Activated CD4-positive, alpha-beta T cell treated with anti-CD3 and anti-CD28 coated beads for 36 hours (primary cell): ENCODE measurements at places on chromosomes 16 and 17. TPM values are rescaled to one million over a fixed set of nuclear protein-coding genes. Genes with fewer than 3 reads are reported as not detected.

Gene ZNF688
- total RNA-seq = 7.1 TPM

Gene CES1
- not detected for total RNA-seq

Gene TMEM106A
- 10.7 TPM for total RNA-seq

Gene C16orf95
- 12.8 TPM for total RNA-seq

Gene KRT24
- not detected for total RNA-seq

Gene HLF
- total RNA-seq = 1.0 TPM

Gene MYBBP1A
- 97.7 TPM for total RNA-seq

Gene GAST
- total RNA-seq = not detected

Gene MT1G
- 14.7 TPM for total RNA-seq

Gene SPOP
- total RNA-seq = 64.6 TPM

Gene HS3ST4
- total RNA-seq = not detected

Gene MYO15B
- total RNA-seq = 20.8 TPM

Gene CACNG5
- not detected for total RNA-seq

Gene TMEM235
- total RNA-seq = not detected

Gene CDT1
- total RNA-seq = 182 TPM

Gene GRAP
- total RNA-seq = 11.2 TPM

Gene KIF2B
- not detected for total RNA-seq

Gene KRT222
- total RNA-seq = not detected

Gene UMOD
- total RNA-seq = not detected

Gene C17orf107
- 2.6 TPM for total RNA-seq

Gene KRT33A
- not detected for total RNA-seq

Gene GLIS2
- 0.30 TPM for total RNA-seq

Gene SGCA
- total RNA-seq = not detected

Gene DOC2A
- 1.3 TPM for total RNA-seq

Gene KRTAP2-1
- total RNA-seq = not detected

Gene P2RX1
- total RNA-seq = 0.72 TPM

Gene NOD2
- 6.6 TPM for total RNA-seq

Gene TSPAN10
- total RNA-seq = 0.35 TPM

Gene SLC35G6
- not detected for total RNA-seq

Gene TRPV2
- 35.6 TPM for total RNA-seq

Gene PABPN1L
- not detected for total RNA-seq

Gene DLX4
- 0.86 TPM for total RNA-seq

Gene TMEM238L
- total RNA-seq = not detected

Gene CIBAR2
- not detected for total RNA-seq

Gene CLEC3A
- not detected for total RNA-seq

Gene ABCC3
- total RNA-seq = not detected

Gene PRR29
- total RNA-seq = 1.5 TPM

Gene STARD3
- 46.8 TPM for total RNA-seq

Gene SCNN1G
- not detected for total RNA-seq

Gene CCL7
- not detected for total RNA-seq

Gene SOCS1
- 100.0 TPM for total RNA-seq

Gene TBC1D28
- not detected for total RNA-seq

Gene PIK3R5
- total RNA-seq = 20.4 TPM

Gene CSF3
- not detected for total RNA-seq

Gene PRSS53
- 4.0 TPM for total RNA-seq

Gene G6PC1
- not detected for total RNA-seq

Gene TUFM
- total RNA-seq = 224 TPM

Gene MYL4
- not detected for total RNA-seq

Gene CLEC19A
- not detected for total RNA-seq

Gene MYH13
- total RNA-seq = not detected

Gene TMC7
- total RNA-seq = not detected

Gene EFCAB13
- total RNA-seq = 5.9 TPM

Gene HOXB7
- total RNA-seq = 0.25 TPM
